Lower lobe of right lung (tissue), 2 donors: ENCODE measurements at places on chromosomes 2 and 18. TPM values are rescaled to one million over a fixed set of nuclear protein-coding genes. Genes with fewer than 3 reads are reported as not detected.

The RTP5 gene
- total RNA-seq = not detected

The CD28 gene
- total RNA-seq = 2.2 TPM

The CXCR2 gene
- 20.1 TPM for total RNA-seq

The MYO3B gene
- not detected for total RNA-seq

The DNAJC27 gene
- total RNA-seq = 5.0 TPM

The SLC8A1 gene
- total RNA-seq = 58.5 TPM

The DLGAP1 gene
- 3.8 TPM for total RNA-seq

The TSN gene
- total RNA-seq = 36.2 TPM

GRCh38 chr2:134137182-134137611, 116.7 kb upstream of the MGAT5 start:
- no peaks in the 10 kb centered on the region for H3K27me3 ChIP-seq
- H3K27ac ChIP-seq = peak overlapping the region; percentile 61
- no peaks in the 10 kb centered on the region for H3K36me3 ChIP-seq
- H3K4me3 ChIP-seq = peak overlapping the region; percentile 34

DNA sequence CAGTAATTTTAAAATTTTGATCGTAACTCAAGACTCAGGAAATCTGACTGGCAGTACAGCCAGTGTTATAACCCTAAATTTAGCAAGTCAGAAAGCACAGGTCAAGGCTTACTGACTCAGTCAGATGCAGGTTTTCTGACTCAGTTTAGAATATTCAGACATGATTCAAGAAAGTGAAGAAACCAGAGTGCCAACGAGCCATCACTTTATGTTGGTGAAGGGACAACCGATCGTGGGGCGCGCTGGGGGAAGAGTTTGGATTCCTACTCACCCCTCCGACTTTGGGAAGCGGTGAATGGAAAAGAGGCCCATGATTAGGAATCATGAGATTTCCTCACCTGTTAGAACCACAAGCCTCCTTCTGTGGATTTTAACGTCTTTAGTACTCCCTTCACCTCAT, 998 bp downstream of the RNF149 start:
- H3K27me3 ChIP-seq = no peaks in the 10 kb centered on the region
- peaks cover 4% of the 10 kb centered on the region for H3K36me3 ChIP-seq
- H3K4me1 ChIP-seq = peaks cover 54% of the 10 kb centered on the region
- peak overlapping the region; percentile 93 for H3K4me3 ChIP-seq

DNA sequence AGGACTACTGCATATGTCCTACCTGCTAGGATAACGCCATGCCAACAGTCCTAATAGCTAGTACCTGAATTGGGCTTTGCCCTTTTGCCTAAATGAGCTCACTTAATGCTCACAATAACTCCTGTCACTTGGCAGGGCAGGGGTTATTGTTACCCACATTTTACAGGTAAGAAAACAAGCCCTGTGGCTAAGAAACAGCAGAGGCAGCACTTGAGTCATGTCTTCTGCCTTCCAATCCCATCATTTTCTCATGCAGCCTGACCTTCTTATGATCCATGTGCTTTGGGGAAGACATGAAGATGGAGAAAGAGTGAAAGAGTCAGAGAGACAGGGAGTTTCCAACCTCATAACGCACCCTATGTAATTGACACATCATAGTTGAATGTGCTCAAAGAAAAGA, 33.6 kb upstream of the LPIN1 start:
- H3K4me1 ChIP-seq = peaks cover 23% of the 10 kb centered on the region
- no peak overlapping the region for H3K4me3 ChIP-seq
- H3K36me3 ChIP-seq = no peaks in the 10 kb centered on the region
- H3K27ac ChIP-seq = no peak overlapping the region
- no peaks in the 10 kb centered on the region for H3K27me3 ChIP-seq

DNA sequence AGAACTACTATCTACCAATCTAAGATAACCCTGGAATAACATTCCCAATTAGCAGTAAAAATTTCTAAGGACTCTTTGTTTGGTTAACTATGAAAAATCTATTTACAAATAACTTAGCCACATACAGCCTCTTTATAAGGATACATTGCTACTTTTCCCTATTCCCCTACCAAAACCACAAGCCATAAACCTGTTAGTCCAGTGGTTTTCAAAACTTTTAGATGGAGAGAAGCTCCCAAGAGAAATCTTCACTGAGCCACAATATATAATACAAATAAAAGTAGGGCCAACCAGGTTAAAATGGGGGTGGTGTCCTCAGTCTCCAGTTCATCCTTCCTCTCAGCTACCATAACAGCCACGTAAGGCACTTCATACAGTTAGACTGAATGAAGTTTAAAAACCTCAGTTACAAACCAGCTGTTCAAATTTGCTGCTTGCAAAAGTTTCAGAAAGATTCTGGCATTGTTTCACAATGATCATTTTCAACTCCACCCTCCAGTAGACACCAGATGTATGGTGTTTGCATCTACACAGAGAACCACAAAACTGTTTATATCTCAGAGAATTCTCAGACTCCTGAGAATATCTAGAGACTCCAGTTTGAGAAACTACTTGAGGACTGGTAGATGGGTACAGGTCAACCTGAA, 26.0 kb downstream of the SOS1 start:
- H3K27me3 ChIP-seq = no peaks in the 10 kb centered on the region
- H3K4me1 ChIP-seq = peaks cover 33% of the 10 kb centered on the region
- H3K36me3 ChIP-seq = no peaks in the 10 kb centered on the region
- DNase-seq = no peak
- no peak overlapping the region for H3K4me3 ChIP-seq

DNA sequence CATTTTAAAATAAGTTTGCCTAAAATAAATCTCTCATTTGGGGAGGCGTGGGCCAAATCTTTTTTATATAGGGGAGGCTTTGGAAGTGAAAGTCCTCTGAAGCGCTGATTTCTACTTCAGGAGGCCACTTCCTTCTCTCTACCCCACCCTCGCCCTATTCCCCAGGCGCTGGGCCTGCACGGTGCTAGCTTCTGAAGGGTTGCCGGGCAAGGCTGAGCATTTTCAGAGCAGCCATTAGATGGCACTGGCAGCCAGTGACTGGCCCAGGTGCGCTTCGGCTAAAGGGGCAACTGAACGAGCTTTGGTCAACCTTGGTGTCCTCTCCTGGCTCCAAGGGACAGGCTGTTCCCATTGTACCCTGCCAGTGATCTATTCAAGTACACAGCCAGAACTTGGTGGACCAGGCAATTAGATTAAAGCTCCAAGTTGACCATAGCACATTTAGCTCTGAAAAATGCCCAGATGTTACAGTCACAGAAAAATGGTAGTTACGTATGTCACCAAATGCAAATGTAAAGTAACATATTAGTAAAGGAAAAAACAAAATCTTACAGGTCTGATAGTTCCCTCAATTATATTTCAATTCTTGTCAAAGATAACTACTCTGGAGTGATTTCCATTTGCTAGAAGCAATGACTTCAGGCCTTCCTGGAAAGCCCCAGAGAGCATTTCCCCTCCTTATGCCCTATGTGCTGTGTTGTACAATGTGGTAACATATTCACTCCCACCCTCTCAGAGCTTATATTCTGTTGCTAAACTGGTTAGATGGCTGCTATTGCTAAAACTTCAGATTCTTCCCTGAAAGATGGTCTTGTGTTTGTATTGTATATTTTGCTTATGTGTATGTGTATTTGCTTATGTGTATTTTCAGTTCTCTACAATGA, 2.1 kb downstream of the POMC start:
- H3K27me3 ChIP-seq = peaks cover 57% of the 10 kb centered on the region
- H3K27ac ChIP-seq = no peak overlapping the region
- H3K4me1 ChIP-seq = peaks cover 16% of the 10 kb centered on the region
- no peak overlapping the region for H3K4me3 ChIP-seq

DNA sequence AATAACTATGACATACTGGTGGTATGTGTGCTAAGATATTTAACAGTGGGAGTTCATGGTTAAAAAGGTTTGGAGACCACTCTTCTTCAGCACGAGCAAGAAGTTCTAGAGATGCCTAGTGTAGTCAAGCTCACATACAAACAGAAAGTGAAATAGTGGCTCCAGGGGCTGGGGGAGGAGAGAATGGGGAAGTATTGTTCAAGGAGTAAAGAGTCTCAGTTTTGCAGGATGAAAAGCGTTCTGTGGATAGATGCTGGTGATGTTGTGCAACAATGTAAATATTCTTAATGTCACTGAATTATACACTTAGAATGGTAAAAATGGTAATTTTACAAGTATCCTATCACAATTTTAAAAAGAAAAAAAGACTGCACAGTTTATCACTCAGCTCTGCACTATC, 29.0 kb upstream of the EPAS1 start:
- no peak overlapping the region for H3K4me3 ChIP-seq
- H3K27me3 ChIP-seq = no peaks in the 10 kb centered on the region
- DNase-seq = no peak
- H3K27ac ChIP-seq = no peak overlapping the region

DNA sequence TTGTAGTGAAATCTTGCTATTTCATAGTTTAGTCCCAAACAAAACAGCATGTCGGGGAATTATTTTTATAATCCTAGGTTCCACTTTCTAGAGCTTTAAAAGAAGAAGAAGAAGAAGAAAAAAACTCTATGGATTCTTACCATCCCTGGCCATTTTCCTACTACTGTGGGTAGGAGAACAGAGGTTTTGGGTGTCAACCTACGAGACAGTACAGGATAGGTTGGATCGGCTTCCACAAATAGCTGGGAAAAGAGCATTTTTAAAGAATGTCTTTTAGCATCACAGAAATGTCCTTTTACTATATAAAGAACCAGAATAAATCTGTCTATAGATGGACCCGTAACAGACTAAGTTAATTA, 65.2 kb downstream of the RBMS1 start:
- H3K27ac ChIP-seq = peak overlapping the region; percentile 56
- peak overlapping the region; percentile 12 for H3K4me3 ChIP-seq
- H3K27me3 ChIP-seq = no peaks in the 10 kb centered on the region
- no peaks in the 10 kb centered on the region for H3K36me3 ChIP-seq

GRCh38 chr2:18544171-18544570, 16.3 kb downstream of the RDH14 start:
- H3K27me3 ChIP-seq = no peaks in the 10 kb centered on the region
- H3K4me3 ChIP-seq = no peak overlapping the region
- no peak for DNase-seq
- no peak overlapping the region for H3K27ac ChIP-seq

GRCh38 chr2:160045703-160046210, 16.7 kb downstream of the PLA2R1 start:
- H3K27me3 ChIP-seq = no peaks in the 10 kb centered on the region
- no peaks in the 10 kb centered on the region for H3K4me1 ChIP-seq
- H3K4me3 ChIP-seq = no peak overlapping the region
- no peaks in the 10 kb centered on the region for H3K36me3 ChIP-seq
- no peak overlapping the region for H3K27ac ChIP-seq
- no peak for DNase-seq

DNA sequence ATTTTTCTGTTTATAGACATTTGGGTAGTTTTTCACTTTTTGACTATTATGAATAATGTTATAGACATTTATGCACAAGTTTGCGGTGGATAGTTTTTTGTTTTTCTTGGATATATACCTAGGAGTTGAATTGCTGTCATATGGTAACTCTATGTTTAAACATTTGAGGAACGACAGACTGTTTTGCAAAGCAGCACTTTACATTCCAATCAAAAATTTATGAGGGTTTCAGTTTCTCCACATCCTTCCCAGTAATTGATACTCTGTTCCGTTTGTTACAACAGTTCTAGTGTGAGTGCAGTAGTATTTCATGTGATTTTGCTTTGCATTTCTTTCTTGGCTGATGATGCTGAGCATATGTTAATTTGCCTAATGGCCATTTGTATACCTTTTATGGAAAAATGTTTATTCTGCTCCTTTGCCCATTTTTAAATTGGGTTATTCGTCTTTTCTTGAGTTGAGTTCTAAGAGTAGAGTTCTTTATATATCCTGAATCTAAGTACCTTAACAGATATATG, 617.3 kb upstream of the LRATD1 start:
- no peaks in the 10 kb centered on the region for H3K4me1 ChIP-seq
- DNase-seq = no peak
- no peak overlapping the region for H3K27ac ChIP-seq
- no peak overlapping the region for H3K4me3 ChIP-seq
- H3K27me3 ChIP-seq = no peaks in the 10 kb centered on the region
- no peaks in the 10 kb centered on the region for H3K36me3 ChIP-seq

DNA sequence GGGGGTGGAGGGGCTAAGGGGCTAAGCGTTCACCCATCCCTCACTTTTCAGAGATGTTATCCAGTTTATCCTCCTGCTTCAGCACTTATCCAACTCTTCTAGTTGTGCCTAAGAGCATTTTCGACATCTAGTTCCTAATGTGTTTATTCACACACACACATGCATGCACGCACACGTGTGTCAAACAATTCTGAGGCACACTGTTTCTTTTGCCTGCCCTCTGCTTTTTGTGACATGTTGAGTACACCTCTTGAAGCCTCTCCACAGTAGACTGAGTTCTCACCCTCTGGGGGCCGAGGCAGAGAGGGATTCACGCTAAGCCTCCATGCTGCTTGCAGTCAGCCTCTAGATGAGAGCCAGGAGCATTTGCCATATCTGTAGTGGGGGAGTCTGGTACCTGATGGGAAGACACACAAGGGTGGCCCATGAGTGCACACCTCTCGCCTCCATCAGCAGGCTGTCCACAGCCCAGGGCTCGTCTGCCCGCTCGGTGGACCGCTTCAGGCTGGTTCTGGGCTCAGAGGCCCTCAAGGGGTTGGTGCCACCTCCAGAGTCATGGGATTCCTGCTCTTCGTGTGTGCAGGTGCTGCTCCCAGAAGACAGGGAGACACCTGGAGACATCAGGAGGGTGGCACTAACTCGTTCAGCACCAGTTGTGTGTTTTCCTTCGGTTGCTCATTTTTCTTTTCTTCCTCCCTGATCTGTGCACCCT, 11.9 kb downstream of the TWIST2 start:
- H3K36me3 ChIP-seq = no peaks in the 10 kb centered on the region
- no peak overlapping the region for H3K27ac ChIP-seq
- DNase-seq = no peak
- no peaks in the 10 kb centered on the region for H3K27me3 ChIP-seq
- peaks cover 17% of the 10 kb centered on the region for H3K4me1 ChIP-seq

DNA sequence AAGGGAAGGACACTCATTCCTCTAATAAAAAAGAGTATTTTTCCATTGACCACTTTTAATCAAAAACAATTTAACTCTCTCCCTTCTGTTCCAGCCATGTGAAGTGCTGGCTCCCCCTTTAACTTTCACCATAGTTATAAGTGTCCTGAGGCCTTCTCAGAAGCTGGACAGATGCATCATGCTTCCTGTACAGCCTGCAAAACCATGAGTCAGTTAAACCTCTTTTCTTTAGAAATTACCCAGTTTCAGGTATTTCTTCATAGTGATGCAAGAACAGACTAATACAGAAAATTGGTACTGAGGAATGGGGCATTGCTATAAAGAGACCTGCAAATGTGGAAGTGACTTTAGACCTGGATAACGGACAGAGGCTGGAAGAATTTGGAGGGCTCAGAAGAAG, 643.6 kb upstream of the DDX18 start:
- no peaks in the 10 kb centered on the region for H3K27me3 ChIP-seq
- no peak for DNase-seq
- no peaks in the 10 kb centered on the region for H3K4me1 ChIP-seq
- H3K27ac ChIP-seq = no peak overlapping the region
- H3K36me3 ChIP-seq = no peaks in the 10 kb centered on the region
- no peak overlapping the region for H3K4me3 ChIP-seq

DNA sequence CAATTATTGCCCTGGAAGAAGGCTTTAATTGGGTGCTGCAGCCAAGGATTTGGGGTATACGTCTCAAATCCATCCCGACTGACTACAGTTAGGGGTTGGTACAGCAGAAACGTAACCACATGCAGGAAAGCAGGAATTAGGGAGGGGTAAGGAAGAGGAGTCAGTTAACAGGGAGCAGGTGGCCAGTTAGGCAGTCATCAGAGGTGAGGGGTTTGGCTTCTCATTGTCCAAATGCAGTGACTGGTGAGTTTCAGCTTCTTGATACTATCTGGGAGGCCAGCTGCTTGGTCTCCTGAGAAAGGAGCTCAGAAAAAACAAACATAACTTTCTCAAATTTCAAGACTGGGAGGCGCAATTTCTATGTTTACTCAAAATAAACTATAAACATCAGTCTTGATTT, 38.8 kb upstream of the UBE2F start:
- H3K27me3 ChIP-seq = no peaks in the 10 kb centered on the region
- no peaks in the 10 kb centered on the region for H3K36me3 ChIP-seq
- H3K4me1 ChIP-seq = peaks cover 20% of the 10 kb centered on the region
- no peak overlapping the region for H3K27ac ChIP-seq
